Left hindlimb (tissue), 1 donor: ENCODE measurements at places on chromosomes 16 and 17.

GRCh38 chr16:12206098-12206748, 229.7 kb downstream of the SNX29 start:
- no peak for DNase-seq

- DNase-seq: no peak
Measured at GRCh38 chr16:16155234-16155633, 68.1 kb downstream of the ABCC6 start.

DNA sequence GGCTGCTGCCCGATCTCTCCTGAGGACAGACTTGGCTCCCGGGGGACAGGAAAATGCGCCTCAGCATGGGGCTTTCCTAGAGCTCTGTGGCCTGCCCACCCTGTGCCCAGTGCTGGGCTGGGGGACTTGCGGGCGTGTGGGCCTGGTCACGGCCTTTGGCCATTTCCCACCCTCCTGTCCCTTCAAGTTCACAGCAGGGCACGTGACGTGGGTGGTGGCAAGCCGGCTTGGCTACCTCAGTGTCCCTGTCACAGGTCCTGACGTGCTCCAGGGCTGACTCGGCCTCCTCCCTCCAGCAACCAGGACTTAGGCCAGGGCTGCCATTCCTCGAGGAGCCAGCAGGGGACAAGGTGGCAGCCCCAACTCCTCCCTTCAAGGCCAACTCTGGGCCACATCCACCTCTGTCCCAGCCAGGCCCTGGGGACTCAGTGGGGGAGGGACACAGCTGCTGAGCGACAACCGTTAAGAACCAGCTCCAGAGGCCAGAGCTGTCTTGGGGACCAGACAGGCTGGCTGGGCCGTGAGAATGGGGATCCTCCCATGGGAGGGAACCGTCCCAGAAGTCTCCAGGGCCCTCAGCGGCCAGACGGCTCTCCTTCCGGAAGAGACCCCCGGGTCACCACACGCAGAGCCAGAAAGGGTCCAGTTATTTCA, 981 bp upstream of the UNC13D start:
- DNase-seq: no peak

GRCh38 chr17:40323391-40324381, 14.7 kb downstream of the RARA start:
- peak; percentile 76 for DNase-seq

DNA sequence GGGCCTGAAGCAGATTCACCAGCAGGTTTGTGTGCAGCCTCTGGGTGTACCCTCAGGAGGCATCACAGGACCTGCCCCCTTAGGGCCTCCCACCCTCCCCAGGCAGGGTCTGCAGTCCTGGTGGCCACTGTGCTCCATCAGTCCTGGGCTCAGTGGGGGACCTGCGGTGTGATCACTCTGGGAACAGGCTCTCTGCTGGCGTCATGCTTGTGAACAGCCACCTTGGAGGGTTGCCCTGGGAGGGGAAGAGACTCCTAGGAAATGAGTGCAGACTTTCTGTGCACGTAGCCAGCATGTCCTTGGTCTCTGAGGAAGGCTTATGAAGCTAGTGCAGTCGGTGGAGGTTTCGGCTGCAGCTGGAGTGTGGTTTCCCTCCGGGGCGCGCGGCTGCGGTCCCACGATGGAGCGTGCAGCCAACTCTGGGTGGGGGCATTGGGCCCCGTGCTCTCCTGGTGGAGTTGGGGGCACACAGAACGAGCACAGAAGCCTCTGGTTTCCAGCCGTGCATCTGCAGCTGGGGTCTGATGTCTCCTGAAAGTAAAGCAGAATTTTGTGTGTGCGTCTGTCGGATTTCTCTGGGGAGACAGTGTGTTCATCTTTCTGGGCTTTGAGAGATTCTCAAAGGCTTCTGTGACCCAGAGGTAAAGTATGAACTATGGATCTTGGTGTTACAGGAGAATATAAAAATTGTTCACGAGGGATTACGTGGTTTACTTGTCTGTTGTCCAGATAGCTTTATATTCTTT, 68.1 kb upstream of the ZNF750 start:
- no peak for DNase-seq

DNA sequence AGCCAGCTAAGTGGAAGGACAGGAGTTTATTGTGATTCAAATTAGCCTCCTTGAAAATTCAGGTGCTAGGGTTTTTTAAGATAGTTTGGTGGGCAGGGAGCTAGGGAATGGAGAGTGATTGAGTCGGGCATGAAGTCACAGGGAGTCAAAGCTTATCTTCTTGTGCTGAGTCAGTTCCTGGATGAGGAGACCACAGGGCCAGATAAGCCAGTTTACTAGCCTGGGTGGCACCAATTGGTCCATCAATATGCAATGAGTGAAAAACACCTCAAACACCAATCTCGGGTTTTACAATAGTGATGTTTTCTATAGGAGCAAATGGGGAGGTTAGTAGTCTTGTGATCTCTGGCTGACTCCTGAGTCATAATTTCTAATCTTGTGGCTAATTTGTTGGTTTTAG, 165.1 kb downstream of the ABCC12 start:
- DNase-seq: no peak

- no peak for DNase-seq
Measured at GRCh38 chr16:85862476-85863383, 36.2 kb upstream of the IRF8 start.

GRCh38 chr16:56600398-56600999, 7.9 kb upstream of the MT2A start:
- no peak for DNase-seq

DNA sequence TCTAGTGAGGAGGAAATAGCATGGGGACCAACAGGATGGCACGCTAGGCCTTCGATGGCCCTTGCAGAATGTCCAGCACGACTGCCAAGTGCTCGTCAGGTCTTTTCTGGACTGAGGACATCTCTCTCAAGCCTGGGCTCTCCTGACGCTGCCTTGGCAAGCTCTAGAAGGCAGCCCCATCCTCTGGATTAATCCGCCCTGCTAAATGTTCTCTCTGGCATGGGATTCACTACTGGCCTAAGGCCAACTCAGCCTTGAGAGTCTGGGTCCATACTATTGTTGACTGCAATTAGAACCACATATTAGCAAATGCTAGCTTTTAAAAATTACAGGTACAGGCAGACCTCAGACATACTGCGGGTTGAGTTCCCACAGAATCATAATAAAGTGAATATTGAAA, 2.5 kb upstream of the CEP295NL start:
- no peak for DNase-seq

DNA sequence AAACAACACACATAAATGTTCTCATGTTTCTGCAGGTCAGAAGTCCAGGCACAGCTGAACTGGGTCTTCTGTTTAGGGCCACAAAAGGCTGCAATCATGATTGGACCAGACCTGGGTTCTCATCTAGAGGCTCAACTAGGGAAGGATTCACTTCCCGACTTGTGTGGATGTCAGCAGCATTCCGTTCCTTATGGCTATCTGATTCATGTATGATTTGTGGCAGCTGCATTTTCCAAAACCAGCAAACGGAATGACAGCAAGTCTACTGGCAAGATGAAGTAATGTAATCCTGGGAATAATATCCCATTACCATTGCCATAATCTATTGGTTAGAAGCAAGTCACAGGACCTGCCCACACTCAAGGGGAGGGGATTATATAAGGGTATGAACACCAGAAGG, 22.1 kb downstream of the CEP112 start:
- no peak for DNase-seq
